ENCODE measurements at places on chromosomes 13 and 19.

DNA sequence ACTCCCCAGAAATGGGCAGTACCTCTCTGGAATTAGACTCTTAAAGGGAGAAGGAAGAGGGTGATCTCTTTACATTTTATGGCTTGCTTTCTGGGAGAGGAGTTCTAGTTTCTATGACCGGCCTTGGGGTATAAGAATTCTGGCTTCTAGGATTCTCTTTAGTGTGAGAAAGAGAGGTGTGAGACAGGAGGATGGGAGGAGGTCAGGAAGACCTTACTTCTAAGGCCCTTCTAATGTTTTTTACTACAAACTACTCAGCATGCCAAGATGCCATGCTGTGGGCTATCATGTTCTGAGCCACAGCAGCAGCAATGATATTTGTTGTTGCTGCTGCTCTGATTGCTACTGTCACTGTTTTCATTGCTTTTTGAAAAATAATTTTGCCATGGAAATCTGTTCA is 538.3 kb downstream of the SLITRK6 start:
- DNase-seq = no peak

DNA sequence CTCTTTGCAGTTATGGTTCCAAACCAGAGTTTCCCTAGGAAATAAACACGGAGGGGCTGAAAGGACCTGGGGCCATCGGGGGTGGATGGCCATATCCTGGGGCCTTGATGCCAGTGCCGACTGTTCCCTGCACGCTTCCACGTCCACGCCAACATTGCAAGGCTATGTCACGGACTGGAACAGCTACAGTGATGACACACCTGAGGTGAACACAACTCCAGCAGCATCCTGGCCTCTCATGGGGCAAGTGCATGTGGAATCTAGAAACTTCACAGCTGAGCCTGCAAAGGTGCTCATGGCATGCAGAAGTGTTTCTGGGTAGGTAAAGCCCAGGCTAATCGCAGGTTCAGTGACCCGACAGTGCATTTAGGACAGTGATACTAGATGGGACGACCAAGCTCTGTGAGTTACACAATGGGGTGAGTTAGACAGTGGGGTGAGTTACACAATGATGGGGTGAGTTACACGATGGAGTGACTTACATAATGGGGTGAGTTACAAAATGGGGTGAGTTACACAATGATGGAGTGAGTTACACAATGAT is 52.0 kb upstream of the GAS6 start:
- DNase-seq = no peak

GRCh38 chr13:90713441-90714133 is 633.9 kb upstream of the MIR17HG start:
- DNase-seq = no peak

GRCh38 chr19:30547246-30547645 is 175.1 kb downstream of the ZNF536 start:
- DNase-seq = no peak

DNA sequence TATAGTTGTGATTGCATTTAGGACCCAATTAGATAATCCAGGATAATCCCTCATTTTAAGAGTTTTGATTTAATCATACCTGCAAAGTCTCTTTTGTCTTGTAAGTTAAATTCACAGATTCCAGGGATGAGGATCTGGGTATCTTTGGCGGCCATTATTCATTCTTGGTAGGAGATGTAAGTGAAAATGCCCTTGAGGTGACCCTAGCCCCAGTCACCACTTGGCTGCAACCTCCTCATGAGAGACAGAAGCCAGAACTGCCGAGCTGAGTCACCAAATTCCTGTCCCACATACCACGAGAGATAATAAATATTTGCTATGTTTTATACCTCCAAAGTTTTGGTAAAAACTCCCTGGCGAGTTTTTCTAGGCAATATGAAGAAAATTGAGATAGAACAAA is 389.4 kb downstream of the RFC3 start:
- DNase-seq = peak; percentile 58

GRCh38 chr13:104008541-104009435 is 942.6 kb upstream of the SLC10A2 start:
- no peak for DNase-seq
